ENCODE measurements at places on chromosomes 11 and 22.
A peak's percentile ranks its signal among the peaks of the same experiment; 100 is the strongest.

GRCh38 chr11:116502641-116503061 lies 270.1 kb downstream of the BUD13 start:
- DNase-seq = no peak

- DNase-seq = no peak
Observed at GRCh38 chr11:80722629-80723028, 1281.8 kb upstream of the TENM4 start.

GRCh38 chr22:27705408-27706080 lies 96.0 kb downstream of the MN1 start:
- no peak for DNase-seq

DNA sequence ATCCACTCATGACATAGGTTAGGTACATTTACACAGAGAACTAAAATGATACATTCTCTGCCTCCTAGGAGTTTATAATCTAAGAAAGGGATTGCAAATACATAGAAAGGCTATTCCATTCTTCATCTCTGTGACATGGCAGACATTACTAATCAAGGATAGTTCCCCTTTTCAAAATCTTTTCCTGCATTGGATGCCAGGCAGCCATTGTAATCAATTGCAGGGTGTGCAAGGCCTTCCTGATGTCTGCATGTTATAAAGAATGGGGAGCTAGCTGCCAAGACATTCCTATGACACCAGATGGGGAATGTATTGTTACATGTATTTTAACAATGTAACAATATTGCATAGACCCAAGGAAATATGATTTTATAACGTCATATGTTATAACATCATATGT lies 82.0 kb downstream of the KIRREL3 start:
- no peak for DNase-seq

DNA sequence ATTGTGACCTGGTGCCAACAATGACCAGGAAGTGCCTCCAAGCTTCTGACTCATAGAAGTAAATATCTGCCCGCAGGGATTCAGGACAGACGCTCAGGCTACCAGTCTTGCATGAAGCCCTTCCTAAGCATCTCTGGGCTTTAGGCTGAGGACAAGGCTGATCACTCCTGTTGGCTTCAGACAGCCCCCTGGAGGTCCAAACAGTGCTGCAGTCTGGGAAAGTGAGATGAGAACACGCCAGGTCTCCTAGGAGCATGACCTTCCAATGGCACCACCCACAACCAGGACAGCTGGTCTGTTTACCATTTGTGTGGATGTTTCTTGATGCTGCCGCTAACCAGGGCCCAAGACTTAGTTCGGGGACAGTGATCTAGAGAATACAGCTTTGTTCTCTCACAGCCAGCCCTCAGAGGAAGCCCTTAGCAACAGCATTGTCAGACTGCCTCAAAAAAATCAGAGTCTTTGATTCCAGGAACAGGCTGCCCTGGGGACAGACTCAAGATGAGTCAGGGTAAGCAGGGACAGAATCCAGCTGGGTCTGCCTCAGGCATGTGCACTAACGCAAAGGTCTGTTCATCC lies 111.2 kb downstream of the ZNF280B start:
- DNase-seq = no peak

GRCh38 chr11:60221692-60222091 lies 21.2 kb downstream of the MS4A4E start:
- DNase-seq = no peak

DNA sequence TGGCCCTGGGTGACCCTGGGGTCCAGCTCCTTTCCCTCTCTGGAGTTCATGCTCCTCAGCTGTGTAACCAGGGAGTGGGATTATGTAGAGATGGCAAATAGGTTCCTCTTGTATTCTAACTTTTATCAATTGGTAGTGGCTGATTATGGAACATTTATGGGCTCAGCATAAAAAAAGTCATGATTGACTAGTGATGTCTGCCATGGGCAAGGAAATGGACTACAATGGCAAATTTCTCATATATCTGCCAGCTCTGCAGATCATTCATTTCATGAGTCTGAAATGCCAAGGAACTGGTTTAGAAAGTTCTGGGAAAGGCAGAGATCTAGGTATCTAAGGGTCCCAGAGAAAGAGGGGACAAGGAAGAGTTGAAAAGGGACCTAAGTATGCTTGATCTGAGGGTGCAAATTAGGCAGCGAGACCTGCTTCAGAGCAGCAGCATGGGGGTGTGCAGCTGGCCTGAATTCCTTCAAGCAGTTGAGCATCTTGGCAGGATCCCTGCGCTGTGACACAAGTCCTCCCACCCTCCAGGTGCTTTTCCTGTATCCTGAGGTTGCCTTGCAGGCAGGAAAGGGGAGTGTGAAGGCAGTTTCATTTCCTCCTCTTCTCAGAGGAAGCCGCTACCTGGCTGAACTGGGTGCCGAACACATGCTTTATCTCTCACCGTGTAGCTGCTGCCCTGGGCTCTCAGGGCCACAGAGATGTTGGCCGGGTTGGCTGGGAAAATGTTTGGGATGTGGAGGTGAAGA lies 10.4 kb downstream of the SLC15A3 start:
- no peak for DNase-seq

GRCh38 chr11:130611791-130612251 lies 163.4 kb downstream of the ADAMTS15 start:
- no peak for DNase-seq

- no peak for DNase-seq
Observed at GRCh38 chr22:17477391-17477833, 85.9 kb upstream of the SLC25A18 start.

GRCh38 chr11:78219493-78220217 lies 30.9 kb downstream of the USP35 start:
- no peak for DNase-seq

- no peak for DNase-seq
Observed at GRCh38 chr11:74055938-74056337, 47.1 kb upstream of the UCP3 start.

- no peak for DNase-seq
Observed at GRCh38 chr22:50318356-50318697, 8.5 kb downstream of the DENND6B start.

DNA sequence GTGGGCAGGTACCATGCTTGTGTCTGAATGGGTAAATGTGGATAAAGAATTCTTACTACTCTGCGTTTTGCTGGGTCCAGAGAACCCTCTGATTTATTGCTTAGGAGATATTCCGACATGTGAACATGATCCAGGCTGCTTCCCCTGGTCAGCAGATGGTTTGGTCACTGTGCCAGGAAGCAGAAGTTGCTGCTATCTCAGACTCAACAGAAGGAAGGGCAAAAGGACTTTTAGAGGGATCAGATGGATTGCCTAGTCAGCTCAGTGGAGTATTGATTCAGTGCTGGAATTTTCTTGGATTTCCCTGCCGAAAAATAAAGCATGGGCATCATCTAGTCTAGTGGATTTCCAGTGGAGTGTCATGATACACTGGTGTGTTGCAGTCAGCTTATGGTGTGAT lies 440.1 kb downstream of the NTM start:
- no peak for DNase-seq

DNA sequence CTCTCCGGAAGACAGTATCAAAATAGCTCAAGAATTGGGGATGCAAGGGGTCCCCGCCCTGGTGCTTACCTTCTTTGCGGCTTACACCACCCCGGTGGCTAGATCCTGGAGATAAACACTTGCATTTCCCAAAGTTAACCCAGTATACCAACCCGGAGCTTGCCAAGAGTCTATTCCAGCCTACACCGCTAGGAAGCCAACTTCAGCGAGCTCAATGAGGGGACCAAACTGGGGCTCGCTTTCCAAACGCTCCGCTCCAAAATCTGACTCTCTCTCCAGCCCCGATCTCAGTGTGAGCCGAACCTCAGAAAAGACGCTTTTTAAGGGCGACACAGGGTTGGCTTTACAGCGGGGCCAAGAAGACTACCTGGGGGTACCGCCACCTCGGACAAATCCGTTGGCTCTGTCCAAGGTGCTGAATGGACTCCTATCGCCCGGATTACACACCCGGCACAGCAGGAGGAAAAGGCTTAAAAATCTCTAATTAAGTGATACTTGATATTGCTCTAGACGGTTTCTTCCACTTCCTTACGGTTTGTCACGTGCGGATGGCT lies 20.1 kb upstream of the BDNF start:
- DNase-seq = no peak

GRCh38 chr11:88203604-88204003 lies 28.4 kb upstream of the RAB38 start:
- DNase-seq = no peak

GRCh38 chr11:44611088-44611487 lies 45.6 kb downstream of the CD82 start:
- DNase-seq = no peak

DNA sequence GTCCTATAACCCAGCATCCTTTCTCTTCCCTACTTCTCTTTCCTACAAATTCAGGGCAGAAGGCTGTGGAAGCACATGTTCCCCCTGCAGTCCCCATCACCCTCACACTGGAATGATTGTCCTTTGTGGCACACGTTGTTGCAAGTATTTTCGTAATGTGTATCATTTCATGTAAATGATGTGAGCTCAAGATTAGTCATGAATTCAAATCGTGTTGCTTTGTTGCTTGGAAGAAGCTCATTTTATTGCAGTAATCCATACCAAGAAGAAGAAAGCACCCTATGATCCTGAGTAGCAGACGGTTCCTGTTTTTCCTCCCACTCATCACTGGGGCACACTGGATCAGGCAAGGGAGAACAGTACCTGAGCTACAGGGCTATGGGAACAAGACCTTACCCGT lies 173.4 kb downstream of the NCAM1 start:
- DNase-seq = no peak

DNA sequence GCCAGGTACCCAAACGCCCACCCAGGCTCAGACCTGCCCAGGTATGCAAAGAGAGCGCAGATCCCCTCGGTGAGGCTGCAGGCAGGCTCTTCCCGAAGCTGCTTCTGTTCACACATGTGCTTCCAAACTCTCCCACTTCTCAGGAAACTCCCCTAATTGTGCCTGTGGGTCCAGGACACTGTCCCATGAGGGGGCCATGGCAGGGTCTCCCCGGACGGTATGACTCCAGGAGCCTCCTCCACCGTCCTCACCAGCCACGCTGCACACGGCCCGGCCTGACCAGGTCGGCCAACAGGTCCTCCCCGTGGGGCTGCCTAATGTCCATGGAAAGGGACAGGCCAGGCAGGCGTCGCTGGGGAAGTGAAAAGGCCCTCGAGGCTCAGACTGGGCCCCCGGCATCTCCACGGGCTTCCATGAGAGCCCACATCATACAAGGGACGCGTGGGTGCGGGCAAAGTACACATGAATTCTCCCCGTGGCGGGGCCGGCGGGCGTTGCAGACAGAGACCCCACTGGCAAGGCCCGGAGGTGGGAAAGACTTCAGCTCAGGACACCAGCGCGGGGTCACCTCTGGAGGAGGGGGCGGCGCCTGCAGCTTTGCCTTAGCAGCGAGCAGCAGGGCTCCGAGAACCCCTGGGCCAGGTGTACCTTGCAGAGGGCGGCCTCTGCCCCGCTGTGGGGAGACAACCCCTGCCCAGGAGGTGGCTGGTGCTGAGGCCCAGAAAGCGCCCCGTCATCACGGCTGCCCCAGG lies 526.1 kb downstream of the BRD1 start:
- no peak for DNase-seq

- no peak for DNase-seq
Observed at GRCh38 chr11:9103542-9104276, 12.3 kb upstream of the SCUBE2 start.

DNA sequence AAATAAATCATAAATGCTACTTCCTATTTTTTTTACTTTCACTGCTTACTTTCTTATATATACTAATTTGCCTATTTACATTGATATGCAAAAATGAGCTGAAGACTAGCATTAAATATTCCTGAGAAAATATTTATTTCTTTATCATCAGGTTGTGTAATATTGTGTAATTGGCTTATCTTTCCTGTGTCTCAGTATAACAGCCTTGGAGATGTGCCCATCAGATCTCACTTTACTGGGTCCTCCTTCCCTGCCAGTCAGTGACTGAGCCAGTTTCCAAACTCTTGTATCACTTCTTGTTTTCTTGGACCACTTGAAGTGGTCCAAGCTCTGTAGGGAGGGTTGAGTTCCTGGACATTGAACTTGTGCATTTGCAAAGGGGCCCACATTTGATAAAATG lies 900.0 kb downstream of the LUZP2 start:
- DNase-seq = no peak

DNA sequence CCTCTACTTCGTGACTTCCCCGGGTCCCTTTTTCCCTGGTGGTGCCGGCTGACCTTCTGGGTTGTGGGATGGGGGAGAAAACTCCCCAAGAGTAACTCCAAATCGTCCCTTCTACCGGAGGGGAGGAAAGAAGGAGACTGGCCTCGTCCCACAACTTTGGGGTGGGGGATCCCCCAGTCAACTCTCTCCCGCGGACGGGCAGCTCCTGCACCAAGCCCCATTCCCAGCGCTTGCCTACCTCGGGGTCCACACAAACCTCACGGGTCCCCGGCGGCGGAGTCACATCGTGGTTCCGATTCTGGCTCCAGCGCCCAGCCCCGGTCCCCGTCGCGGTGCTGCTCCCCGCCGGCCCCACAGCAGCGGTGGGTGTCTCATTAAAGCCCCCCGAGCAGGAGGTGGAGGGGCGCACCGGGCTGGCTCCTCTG lies 317 bp downstream of the BDNF start:
- DNase-seq = no peak

GRCh38 chr11:129279326-129280026 lies 87.4 kb upstream of the ARHGAP32 start:
- peak; percentile 76 for DNase-seq

- DNase-seq = peak; percentile 22
Observed at GRCh38 chr22:21865041-21865440, 2.4 kb downstream of the MAPK1 start.
